Sigmoid colon (tissue), 7 donors: ENCODE measurements at places on chromosomes 7 and 10.

DNA sequence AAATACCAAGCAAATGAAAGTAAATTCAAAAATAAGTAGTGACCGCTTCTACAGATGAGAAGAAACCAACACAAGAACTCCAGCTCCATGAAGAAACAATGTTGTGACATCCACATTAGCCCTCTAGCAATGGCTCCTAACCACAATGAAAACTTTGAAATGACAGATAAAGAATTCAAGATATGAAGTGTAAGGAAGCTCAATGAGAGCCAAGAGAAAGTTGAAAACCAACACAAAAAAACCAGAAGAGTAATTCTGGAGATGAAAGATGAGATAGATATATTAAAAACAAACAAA lies 68.2 kb upstream of the DDC start:
- H3K4me1 ChIP-seq: no peaks in the 10 kb centered on the region
- DNase-seq: no peak
- H3K27ac ChIP-seq: no peak overlapping the region
- no peaks in the 10 kb centered on the region for H3K36me3 ChIP-seq
- no peak overlapping the region for H3K4me3 ChIP-seq
- H3K27me3 ChIP-seq: no peaks in the 10 kb centered on the region

GRCh38 chr7:134176037-134176350 lies 48.9 kb downstream of the LRGUK start:
- no peak overlapping the region for H3K27ac ChIP-seq
- H3K4me3 ChIP-seq: no peak overlapping the region
- H3K36me3 ChIP-seq: no peaks in the 10 kb centered on the region
- H3K4me1 ChIP-seq: no peaks in the 10 kb centered on the region
- DNase-seq: no peak

DNA sequence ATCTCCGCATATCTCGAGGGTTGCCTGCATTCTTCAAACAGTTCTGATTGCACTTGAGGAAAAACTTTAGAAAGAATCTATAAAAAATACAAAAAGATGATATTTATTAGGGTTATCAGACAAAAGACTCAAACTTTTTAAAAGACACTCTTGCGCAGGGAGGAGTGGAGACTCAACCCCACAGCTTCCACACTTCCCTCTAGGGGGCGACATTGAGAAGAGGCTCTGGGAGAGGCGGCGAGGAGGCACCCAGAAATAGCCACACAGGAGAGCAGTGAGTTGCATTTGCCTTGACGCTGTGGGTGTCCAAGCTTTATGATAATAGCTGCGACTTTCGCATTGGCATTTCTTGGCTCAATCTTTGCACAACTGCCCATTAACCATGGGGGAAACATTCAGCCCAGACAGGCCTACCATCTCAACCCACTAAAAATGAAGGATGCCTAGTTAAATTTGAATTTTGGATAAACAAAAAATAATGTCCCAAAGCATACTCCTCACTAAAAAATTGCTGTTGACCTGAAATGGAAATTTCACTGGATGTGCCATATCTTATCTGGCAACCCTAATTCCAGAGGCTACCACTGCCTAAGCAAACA lies 86.2 kb downstream of the EBF3 start:
- H3K4me3 ChIP-seq: no peak overlapping the region
- DNase-seq: no peak
- H3K4me1 ChIP-seq: no peaks in the 10 kb centered on the region

GRCh38 chr10:118596426-118597124 lies 1.1 kb upstream of the PRLHR start:
- H3K36me3 ChIP-seq: no peaks in the 10 kb centered on the region
- no peak overlapping the region for H3K4me3 ChIP-seq
- peaks cover 70% of the 10 kb centered on the region for H3K27me3 ChIP-seq
- no peak overlapping the region for H3K27ac ChIP-seq

- H3K4me1 ChIP-seq: no peaks in the 10 kb centered on the region
- H3K27ac ChIP-seq: no peak overlapping the region
- no peak overlapping the region for H3K4me3 ChIP-seq
Measured at GRCh38 chr10:48711830-48712229, 27.2 kb downstream of the WDFY4 start.

GRCh38 chr10:81944609-81945008 lies 69.6 kb downstream of the NRG3 start:
- no peak for DNase-seq
- no peaks in the 10 kb centered on the region for H3K27me3 ChIP-seq
- no peaks in the 10 kb centered on the region for H3K36me3 ChIP-seq
- no peak overlapping the region for H3K27ac ChIP-seq

- DNase-seq: peak; percentile 25
- no peaks in the 10 kb centered on the region for H3K27me3 ChIP-seq
- no peak overlapping the region for H3K27ac ChIP-seq
- H3K4me1 ChIP-seq: no peaks in the 10 kb centered on the region
- H3K4me3 ChIP-seq: no peak overlapping the region
Measured at GRCh38 chr7:3000566-3000965, 43.1 kb downstream of the CARD11 start.

- H3K36me3 ChIP-seq: no peaks in the 10 kb centered on the region
- no peaks in the 10 kb centered on the region for H3K4me1 ChIP-seq
- H3K27ac ChIP-seq: no peak overlapping the region
- no peaks in the 10 kb centered on the region for H3K27me3 ChIP-seq
Measured at GRCh38 chr7:82017334-82017943, 247.6 kb upstream of the HGF start.

DNA sequence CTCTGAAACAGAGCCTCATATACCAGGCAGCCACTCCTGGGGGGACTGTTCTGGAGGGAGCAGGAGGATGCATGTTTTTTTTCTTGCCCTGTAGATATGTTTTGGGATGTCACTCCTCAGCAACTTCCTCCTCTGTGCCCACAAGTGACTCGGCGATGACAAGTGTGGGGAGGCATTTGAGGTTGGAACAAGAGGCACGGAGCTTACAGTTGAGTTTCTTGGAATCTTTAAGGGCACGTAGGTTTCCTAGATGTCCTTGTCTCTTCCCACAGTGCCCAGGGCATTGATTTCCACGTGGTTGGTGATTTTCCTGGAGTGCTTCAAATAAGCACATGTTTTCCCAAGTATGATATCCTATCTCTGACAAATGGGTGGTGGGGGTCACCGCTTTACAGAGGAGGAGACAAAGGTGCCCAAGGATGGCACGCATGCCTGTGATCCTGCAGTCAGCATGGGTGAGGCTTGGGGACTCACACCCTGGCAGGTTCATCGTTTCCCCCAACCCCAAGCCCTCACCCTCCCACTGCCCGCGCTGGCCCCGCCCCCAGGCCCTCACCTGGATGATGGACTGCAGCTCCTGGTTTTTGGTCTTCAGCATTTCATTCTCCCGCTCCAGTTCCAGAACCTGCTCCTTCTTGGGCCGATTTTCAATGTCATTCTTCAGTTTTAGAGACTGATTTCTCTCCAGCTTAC lies 95.2 kb upstream of the GNA12 start:
- peak; percentile 50 for DNase-seq
- H3K36me3 ChIP-seq: no peaks in the 10 kb centered on the region
- H3K4me3 ChIP-seq: no peak overlapping the region
- H3K27ac ChIP-seq: no peak overlapping the region
- peaks cover 7% of the 10 kb centered on the region for H3K27me3 ChIP-seq

DNA sequence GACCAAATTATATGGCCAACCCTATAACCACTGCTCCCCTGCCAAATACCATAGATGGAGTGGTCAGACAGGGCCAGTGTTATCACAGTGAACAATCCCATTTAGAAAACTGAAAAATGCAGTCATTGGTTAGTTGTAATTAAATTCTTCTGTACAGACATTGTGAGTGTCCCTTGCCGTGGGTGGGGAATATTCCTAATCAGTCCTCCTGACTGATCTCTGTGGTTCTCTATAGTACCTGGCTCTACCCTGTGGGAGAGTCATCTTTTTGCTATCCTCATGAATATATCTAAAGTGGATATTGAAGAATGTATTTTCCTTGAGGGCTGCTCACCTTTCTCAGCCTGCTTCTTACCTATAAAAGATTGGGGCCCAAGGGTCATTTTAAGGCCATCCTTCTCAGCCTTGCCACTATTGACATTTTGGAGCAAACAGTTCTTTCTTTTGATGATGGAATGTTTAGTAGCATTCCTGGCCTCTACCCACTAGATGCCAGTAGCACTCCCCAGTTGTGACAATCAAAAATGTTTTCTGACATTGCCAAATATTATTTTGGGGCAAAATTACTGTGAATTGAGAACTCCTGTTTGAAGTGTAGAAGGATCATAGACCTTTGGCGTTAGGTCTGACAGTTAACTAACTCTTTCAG lies 110.2 kb downstream of the MAPK8 start:
- H3K27ac ChIP-seq: no peak overlapping the region
- no peaks in the 10 kb centered on the region for H3K27me3 ChIP-seq
- DNase-seq: no peak
- no peaks in the 10 kb centered on the region for H3K36me3 ChIP-seq

GRCh38 chr10:92773776-92774175 lies 74.5 kb upstream of the EXOC6 start:
- no peaks in the 10 kb centered on the region for H3K36me3 ChIP-seq
- H3K4me1 ChIP-seq: no peaks in the 10 kb centered on the region
- H3K4me3 ChIP-seq: no peak overlapping the region
- no peaks in the 10 kb centered on the region for H3K27me3 ChIP-seq
- H3K27ac ChIP-seq: no peak overlapping the region

DNA sequence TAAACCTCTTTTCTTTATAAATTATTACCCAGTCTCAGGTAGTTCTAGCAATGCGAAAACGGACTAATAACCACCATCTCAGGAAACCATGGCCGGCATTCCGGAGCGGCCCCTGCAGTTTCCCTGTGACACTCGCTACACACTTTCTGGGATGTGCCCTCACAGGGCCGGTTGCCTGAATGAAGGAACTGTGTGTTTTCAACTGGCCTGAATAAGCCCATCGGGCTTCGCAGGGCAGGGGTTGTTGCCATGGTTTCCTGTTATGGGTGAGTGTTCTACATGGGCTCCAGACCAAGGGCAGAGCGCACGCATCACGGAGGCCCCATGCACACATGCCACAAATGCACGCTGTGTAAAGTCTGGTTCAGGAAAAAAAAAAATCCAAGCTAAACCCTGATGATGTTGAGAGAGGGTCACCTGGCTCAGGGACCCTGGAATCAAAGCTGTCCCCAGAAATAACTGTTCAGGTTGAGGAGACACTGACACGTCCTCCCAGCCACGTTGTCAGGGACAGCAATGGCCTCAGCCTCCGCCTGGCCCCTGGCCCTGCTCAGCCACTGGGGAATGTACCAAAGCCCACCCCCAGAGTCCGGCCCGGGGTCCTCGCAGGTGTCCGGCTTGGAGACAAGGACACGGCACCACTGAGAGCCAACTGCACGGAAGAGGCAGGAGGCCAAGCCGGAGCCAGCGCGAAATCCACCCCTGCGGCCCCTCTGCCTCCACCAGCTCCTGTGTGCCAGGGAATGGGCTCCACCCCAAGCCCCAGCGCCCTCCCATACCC lies 47.9 kb downstream of the STK32C start:
- DNase-seq: no peak
- no peaks in the 10 kb centered on the region for H3K36me3 ChIP-seq
- no peaks in the 10 kb centered on the region for H3K27me3 ChIP-seq
- no peak overlapping the region for H3K4me3 ChIP-seq

GRCh38 chr7:977326-978048 lies 2.1 kb upstream of the COX19 start:
- peaks cover 5% of the 10 kb centered on the region for H3K36me3 ChIP-seq
- H3K27me3 ChIP-seq: peaks cover 6% of the 10 kb centered on the region
- H3K4me3 ChIP-seq: no peak overlapping the region
- DNase-seq: no peak
- peak overlapping the region; percentile 94 for H3K27ac ChIP-seq
- peaks cover 29% of the 10 kb centered on the region for H3K4me1 ChIP-seq

DNA sequence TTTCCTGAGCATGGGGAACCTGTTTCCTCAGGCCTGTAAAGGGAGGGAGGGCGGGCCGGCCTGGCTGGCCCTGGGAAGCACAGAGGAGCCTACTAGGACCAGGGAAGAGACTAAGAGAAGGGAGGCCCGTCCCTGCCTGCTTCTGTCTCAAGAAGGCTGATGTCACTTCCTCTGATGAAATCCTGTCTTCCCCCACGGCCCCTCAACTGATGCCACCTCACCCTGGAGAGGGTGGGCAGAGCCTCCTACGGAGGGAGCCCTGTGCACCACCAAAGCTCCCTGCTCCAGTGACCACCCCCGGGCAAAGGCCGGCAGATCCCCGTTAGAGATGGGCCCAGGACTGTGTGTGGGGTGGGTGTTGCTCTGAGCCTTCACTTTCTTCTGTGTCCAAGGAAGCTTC lies 1.0 kb upstream of the PILRA start:
- H3K27ac ChIP-seq: peak overlapping the region; percentile 17
- no peaks in the 10 kb centered on the region for H3K4me1 ChIP-seq
- no peaks in the 10 kb centered on the region for H3K27me3 ChIP-seq
- no peaks in the 10 kb centered on the region for H3K36me3 ChIP-seq
- H3K4me3 ChIP-seq: no peak overlapping the region
- DNase-seq: no peak

- no peak for DNase-seq
- no peaks in the 10 kb centered on the region for H3K27me3 ChIP-seq
- peak overlapping the region; percentile 67 for H3K4me3 ChIP-seq
- peak overlapping the region; percentile 89 for H3K27ac ChIP-seq
- H3K36me3 ChIP-seq: no peaks in the 10 kb centered on the region
Measured at GRCh38 chr10:71770255-71770654, 3.1 kb downstream of the VSIR start.

- H3K36me3 ChIP-seq: peaks cover 75% of the 10 kb centered on the region
- no peak overlapping the region for H3K27ac ChIP-seq
- H3K4me3 ChIP-seq: no peak overlapping the region
- H3K4me1 ChIP-seq: no peaks in the 10 kb centered on the region
- DNase-seq: no peak
Measured at GRCh38 chr7:134443396-134444070, 15.4 kb downstream of the AKR1B1 start.

DNA sequence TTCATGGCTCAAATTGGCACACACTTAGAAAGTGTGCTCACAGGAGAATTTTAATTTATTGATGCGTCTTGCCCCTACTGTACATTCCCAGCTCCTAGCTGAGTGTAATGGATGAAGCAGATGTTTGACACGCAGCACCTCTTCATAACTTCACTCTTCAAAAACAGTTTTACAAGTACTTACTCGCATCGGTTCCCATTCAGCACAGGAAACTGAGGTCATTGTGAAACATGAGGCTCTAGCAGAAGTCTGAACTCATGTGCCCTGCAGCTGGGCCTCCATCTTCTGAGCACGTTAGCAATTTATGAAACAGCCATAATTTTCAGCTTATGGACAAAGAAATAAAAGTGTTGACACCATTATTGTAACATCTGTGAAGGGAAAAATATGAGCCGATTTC lies 558.9 kb upstream of the MGMT start:
- no peak overlapping the region for H3K27ac ChIP-seq
- H3K27me3 ChIP-seq: no peaks in the 10 kb centered on the region
- H3K36me3 ChIP-seq: no peaks in the 10 kb centered on the region
- DNase-seq: no peak
- H3K4me3 ChIP-seq: no peak overlapping the region
- no peaks in the 10 kb centered on the region for H3K4me1 ChIP-seq

- no peaks in the 10 kb centered on the region for H3K4me1 ChIP-seq
- peak; percentile 78 for DNase-seq
- no peak overlapping the region for H3K27ac ChIP-seq
- no peak overlapping the region for H3K4me3 ChIP-seq
- no peaks in the 10 kb centered on the region for H3K27me3 ChIP-seq
Measured at GRCh38 chr10:103416436-103417147, 20.2 kb downstream of the PDCD11 start.

GRCh38 chr10:92242910-92243671 lies 47.8 kb downstream of the CPEB3 start:
- DNase-seq: peak; percentile 79
- no peaks in the 10 kb centered on the region for H3K36me3 ChIP-seq
- peak overlapping the region; percentile 74 for H3K27ac ChIP-seq

GRCh38 chr10:47040681-47041080 lies 129.5 kb downstream of the PTPN20 start:
- no peaks in the 10 kb centered on the region for H3K36me3 ChIP-seq
- no peaks in the 10 kb centered on the region for H3K27me3 ChIP-seq
- peak; percentile 27 for DNase-seq
- H3K4me3 ChIP-seq: no peak overlapping the region

GRCh38 chr7:124071843-124072242 lies 39.0 kb upstream of the TMEM229A start:
- no peaks in the 10 kb centered on the region for H3K27me3 ChIP-seq
- H3K27ac ChIP-seq: no peak overlapping the region
- no peak overlapping the region for H3K4me3 ChIP-seq
- no peaks in the 10 kb centered on the region for H3K36me3 ChIP-seq
